ENCODE measurements at places on chromosomes 1 and 21.

DNA sequence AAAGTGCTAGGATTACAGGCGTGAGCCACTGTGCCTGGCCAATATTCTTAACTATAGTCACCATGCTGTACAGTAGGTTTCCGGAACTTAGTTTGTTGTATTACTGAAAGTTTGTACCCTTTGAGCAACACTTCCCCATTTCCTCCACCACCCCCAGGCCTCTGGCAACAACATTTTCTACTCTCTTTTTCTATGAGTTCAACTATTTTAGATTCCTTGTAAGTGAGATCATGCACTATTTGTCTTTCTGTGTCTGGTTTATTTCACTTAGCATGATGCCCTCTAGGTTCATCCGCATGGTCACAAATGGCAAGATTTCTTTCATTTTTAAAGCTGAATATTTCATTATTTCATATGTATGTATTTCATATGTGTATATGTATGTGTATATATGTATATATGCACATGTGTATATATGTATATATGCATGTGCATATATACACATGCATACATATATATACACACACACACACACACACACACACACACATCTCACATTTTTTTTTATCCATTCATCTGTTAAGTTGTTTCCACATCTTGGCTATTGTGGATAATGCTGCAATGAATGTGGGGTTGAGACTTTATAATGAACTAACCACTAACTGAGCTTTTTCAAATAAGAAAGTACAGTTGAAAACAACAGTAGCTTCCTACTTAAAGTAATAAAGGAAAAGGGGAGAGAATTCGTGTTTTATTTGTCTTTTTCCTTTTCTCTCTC, 256.8 kb upstream of the C1orf105 start:
- no peak for DNase-seq

GRCh38 chr21:42265231-42265812, 46.4 kb downstream of the ABCG1 start:
- DNase-seq: no peak

- DNase-seq: no peak
Measured at GRCh38 chr21:25254491-25255174, 352.6 kb downstream of the MRPL39 start.

- DNase-seq: no peak
Measured at GRCh38 chr1:33903210-33903589, 39.3 kb downstream of the HMGB4 start.

- no peak for DNase-seq
Measured at GRCh38 chr1:113178522-113178921, 105.5 kb downstream of the LRIG2 start.

- no peak for DNase-seq
Measured at GRCh38 chr1:88892357-88892877, 1.1 kb upstream of the GTF2B start.

GRCh38 chr1:47621977-47622376, 184.1 kb downstream of the FOXD2 start:
- no peak for DNase-seq

GRCh38 chr1:181028615-181029014, 5.2 kb upstream of the MR1 start:
- no peak for DNase-seq

- no peak for DNase-seq
Measured at GRCh38 chr1:153456396-153456795, 4.1 kb downstream of the S100A7 start.

- no peak for DNase-seq
Measured at GRCh38 chr1:157089789-157090188, 9.8 kb downstream of the ETV3L start.

- DNase-seq: no peak
Measured at GRCh38 chr1:41014871-41015270, 6.7 kb downstream of the SLFNL1 start.

- DNase-seq: peak; percentile 88
Measured at GRCh38 chr1:24502709-24503058, at the start of gene RCAN3. RCAN3 (plus strand) TSS chr1:24502836; CDS start chr1:24514373, 11,537 bp downstream.

GRCh38 chr1:157115851-157116736, 16.5 kb upstream of the ETV3L start:
- no peak for DNase-seq

- no peak for DNase-seq
Measured at GRCh38 chr1:229671310-229671709, 45.3 kb downstream of the URB2 start.

DNA sequence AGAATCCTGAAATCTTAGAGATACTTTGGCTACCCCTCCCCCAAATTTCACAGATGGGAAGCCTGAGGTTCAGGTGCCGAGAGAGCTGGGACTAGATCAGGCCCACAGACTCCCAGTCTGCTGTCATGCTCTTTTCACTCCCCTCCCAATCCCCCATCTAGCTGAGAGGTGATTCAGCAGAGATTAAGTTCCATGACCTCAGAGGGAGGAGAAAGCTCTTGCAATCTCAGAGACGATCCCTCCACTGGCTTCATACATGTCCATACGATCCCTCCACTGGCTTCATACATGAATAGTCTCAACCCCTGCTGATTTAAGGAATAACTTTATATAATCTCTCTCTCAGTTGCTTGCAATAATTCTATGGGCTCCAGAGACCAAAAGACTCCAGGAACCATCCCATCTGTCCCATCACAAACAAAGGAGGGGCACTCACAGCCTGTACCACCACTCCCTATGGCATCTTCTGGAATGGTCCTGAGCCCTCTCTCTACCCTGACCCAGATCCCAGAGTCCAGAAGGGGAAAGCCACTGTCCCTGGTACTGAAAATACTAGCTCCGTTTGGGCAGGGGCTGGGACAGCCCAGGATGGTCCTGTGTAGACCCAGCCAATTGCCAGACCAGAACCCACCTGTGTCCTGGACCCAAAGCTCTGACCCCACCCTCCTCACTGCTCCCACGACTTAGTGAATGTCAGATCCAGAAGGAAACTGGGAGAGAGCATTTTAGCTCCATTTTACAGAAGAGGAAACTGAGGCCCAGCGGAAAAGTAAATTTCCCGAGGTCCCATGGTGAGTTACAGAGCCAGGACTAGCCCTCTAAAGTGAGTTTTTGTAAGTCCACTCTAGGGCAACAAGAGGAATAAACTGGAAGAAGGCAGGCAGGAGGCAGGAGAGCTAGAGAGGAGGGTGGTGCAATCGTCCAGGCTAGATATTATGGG, 27.1 kb downstream of the RIMS3 start:
- no peak for DNase-seq

DNA sequence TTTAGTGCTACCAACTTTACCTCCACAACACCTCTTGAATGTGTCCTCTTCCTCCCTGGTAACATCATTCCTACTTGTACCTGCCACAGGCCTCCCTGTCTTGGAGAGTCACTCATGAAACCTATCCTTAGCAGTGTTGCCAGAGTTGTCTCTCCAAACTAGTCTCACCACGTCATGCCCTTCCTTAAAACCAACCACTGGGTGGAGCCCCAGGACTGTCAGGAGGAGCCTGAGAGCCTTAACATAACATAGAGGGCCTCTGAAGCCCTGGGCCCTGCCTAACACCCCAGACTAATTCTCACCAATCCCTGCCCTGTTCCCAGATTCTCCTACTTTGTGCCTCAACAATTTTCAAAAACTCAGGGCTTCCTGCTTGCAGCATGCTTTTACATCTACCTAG, 65.3 kb downstream of the ZNF697 start:
- peak; percentile 29 for DNase-seq
